ENCODE measurements at places on chromosomes 1 and 21.
A peak's percentile ranks its signal among the peaks of the same experiment; 100 is the strongest.

- DNase-seq, result no peak
These were observed 130.8 kb upstream of the EDN2 start for GRCh38 chr1:41615316-41615715.

- DNase-seq, result peak; percentile 86
These were observed 39.6 kb upstream of the LBR start for GRCh38 chr1:225467193-225468020.

GRCh38 chr1:19357299-19357986 lies 45.3 kb downstream of the SLC66A1 start:
- no peak for DNase-seq

- DNase-seq, result no peak
These were observed 6.3 kb upstream of the CHI3L2 start for GRCh38 chr1:111221276-111221632.

GRCh38 chr1:239816081-239816782 lies 275.5 kb upstream of the FMN2 start:
- no peak for DNase-seq

DNA sequence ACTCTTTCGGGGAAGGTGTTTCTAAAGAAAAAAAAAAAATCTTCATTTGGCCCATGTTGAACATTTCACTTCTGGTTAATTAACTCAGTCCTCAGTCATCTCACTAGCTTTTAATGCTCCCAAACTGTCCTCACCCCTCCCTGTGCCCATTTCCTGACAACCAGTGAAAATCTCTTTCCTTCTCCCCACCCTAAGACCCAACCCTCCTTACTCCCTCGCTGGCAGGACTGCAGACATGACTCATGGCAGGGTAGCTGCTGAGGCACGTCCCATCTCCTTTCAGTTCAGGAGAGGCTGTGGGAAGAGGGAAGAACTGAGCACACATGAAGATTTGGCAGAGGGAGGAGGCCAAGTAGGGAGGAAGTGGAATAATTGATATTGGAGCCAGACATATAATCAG lies 12.6 kb downstream of the PKP1 start:
- DNase-seq, result no peak

DNA sequence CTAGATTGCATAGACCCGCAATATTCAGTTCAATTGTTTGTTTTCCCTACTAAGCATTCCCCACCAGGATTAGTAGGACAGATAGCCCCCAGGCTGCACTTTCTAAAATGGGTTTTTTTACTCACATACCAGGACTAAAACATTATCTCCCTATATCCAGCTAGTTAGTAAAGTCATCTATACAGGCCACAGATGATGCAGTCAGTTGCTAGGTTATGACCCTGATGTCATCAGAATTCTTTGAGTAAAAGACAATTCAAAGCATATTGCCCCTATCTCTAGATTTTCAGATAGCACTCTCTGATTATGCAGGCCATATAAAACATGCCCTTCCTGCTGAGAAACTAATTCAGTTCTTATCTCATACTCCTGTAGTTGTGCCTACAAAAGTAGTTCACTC lies 203.6 kb downstream of the LBR start:
- DNase-seq, result no peak

GRCh38 chr1:185156288-185156853 lies 382 bp downstream of the TRMT1L start:
- no peak for DNase-seq

GRCh38 chr1:65691972-65692371 lies 100.7 kb upstream of the PDE4B start:
- no peak for DNase-seq

GRCh38 chr1:178642282-178642681 lies 82.8 kb upstream of the RALGPS2 start:
- no peak for DNase-seq

DNA sequence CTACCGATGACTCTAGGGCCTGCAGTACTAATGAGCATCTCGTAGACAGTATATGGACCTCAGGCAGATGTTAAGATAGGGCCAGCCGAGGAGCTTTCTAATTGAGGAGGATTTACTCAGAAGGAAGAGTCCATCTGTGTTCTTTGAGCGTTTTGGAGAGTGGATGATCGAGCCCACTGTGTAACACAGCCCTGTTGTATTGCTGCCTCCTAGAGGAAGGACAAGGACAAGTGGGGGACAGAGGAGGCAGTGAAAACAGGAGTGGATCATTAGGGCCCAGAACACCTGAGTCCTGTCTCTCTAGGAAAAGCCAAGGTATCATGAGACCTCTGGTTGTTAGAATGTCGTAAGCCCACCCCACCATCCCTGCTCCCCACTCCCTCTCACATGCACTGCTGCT lies 62.9 kb downstream of the TBX19 start:
- DNase-seq, result no peak

- DNase-seq, result no peak
These were observed 6.8 kb downstream of the NHLH1 start for GRCh38 chr1:160373696-160374095.

GRCh38 chr1:44855742-44856141 lies 12.7 kb upstream of the PTCH2 start:
- no peak for DNase-seq

- no peak for DNase-seq
These were observed 130.7 kb downstream of the COQ8A start for GRCh38 chr1:227070638-227071285.

GRCh38 chr21:25424634-25425033 lies 182.6 kb downstream of the MRPL39 start:
- DNase-seq, result no peak

DNA sequence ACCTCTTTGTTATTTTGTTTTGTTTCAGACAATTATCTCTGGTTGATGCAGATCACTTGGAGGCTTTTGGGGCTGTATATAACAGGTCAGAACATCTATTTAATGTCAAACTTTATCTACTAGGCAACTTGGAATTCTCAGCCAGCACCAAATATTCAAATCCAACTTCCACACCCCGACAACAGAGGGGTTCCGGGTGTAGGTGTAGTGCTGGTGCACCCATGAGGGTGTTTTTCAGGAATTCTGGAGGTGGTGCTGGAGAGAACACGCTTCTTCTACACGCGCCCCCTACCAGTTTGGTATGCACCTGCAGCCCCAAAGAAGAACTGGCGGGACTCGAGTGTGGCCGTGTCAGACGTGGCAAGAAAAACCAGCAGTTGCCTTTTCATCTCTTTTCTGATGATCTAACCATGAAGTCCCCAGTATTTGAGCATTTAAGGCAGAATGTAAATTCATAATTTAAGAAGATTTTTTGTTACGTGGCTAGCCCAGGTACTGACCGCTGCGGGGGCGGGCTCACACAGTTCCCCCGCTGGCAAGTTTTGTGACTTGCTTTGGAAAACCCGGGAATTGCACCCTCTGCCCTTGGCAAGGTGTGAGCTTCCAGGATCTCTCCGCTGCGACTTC lies 462 bp upstream of the TLCD4 start:
- peak; percentile 53 for DNase-seq

- DNase-seq, result no peak
These were observed 84.6 kb downstream of the MATN1 start for GRCh38 chr1:30638811-30639210.

- DNase-seq, result no peak
These were observed 11.4 kb upstream of the SLC2A5 start for GRCh38 chr1:9080705-9081291.

DNA sequence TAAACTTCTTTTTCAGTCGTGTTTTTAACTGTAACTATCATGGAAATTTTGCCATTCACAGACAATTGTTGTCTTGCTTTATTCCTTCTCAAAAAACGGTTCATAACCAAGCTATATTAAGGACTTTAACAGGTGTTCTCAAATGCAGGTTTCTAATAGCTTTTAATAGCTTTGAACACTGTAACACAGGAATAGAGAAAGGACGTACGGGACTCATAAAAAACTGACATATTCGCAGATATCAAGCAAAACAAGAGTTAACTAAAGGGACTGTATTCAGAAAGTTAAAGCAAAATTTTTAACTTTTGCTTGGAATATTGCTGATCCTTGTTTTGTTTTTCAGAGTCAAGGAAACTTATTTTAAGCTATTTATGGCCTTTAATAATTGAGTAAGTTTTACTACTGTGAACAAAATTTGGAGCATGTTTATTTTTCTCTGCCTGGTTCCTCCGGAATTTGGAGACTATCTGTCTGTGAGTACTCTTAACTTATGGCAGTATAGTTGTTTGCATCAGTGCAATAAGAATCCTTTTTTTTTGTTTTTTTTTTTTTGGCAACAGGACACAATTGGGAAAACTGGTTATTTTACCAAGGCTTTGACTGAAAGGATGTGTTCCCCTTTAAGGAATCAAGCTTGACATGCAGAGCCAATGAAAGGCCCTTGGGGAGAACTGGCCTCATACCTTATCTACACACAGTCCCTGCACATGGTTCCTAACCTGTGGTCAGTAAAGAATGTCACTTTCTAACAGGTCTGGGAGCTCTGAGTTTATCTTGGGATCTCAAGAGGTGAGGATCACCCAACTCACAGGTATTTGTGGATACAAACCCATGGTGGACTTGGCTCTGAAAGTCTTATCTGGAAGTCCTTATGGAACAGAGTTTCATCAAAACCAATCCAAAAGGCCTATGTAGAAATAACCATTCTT lies 5.8 kb upstream of the CD46 start:
- no peak for DNase-seq
